ENCODE measurements at places on chromosomes 16 and 17.
A peak's percentile ranks its signal among the peaks of the same experiment; 100 is the strongest.

GRCh38 chr17:28949185-28950016, 1.9 kb downstream of the PHF12 start:
- peak; percentile 69 for DNase-seq

GRCh38 chr17:72388765-72389473, 268.1 kb downstream of the SOX9 start:
- no peak for DNase-seq

DNA sequence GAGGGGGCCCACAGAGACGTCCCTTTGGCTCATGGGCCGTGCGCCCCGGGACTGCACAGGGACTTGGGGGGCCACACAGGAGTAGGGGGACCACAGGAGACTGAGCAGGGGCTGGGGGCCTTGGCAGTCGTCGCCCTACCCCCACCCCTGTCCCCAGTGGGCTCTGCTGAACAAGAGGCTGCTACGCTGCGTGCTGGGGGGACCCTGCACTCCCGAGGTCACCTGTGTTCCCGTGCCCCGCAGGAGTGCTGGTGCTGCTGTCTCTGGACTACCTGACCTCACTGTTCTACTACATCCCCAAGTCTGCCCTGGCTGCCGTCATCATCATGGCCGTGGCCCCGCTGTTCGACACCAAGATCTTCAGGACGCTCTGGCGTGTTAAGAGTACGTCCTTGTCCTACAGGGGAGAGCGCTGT, 14.4 kb upstream of the RNF213 start:
- no peak for DNase-seq

- DNase-seq, result no peak
Measured at GRCh38 chr16:81967358-81967757, 43.9 kb downstream of the SDR42E1 start.

DNA sequence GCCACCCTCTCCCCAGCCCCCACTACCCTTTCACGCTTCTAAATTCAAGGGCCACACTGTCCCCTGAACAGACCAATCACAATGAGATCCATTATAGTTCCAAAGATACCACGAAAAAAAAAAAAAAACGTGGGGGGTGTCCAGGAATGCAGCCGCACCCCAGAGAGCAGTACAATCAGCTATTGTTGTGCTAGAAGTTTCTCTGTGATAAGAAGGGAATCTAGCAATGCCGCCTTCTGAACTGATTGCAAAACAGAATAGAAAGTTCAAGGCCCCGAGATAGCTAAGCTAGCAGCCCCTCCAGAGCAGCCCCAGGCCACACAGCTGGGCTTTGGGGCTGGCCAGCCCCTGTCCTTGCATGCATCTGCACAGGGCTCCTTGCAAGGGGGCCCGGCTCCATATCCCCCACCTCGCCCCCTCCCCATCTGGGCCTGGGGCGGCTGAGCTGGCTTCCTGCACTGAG, 86.9 kb upstream of the CBX4 start:
- peak; percentile 24 for DNase-seq

GRCh38 chr17:59838052-59838916, 54.5 kb downstream of the TUBD1 start:
- DNase-seq, result peak; percentile 77

- no peak for DNase-seq
Measured at GRCh38 chr16:89506791-89507191, 1.4 kb upstream of the SPG7 start.

DNA sequence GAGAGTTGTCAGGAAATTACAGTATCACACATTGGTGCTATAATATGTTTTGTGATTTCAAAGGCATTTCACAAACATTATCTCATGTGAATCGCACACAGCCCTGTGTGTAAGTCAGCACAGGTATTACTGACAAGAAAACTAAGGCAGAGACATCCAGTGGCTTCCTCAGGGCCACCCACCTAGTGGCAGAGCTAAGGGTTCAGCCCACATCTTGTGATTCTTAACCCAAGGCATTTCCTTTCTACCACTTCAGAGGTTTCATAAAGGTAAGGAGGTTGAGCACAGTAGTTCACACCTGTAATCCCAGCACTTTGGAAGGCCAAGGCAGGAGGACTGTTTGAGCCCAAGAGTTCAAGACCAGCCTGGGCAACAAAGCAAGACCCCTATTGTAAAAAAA, 58.2 kb downstream of the STX8 start:
- DNase-seq, result no peak

GRCh38 chr17:164303-165235, 16.9 kb downstream of the DOC2B start:
- no peak for DNase-seq

DNA sequence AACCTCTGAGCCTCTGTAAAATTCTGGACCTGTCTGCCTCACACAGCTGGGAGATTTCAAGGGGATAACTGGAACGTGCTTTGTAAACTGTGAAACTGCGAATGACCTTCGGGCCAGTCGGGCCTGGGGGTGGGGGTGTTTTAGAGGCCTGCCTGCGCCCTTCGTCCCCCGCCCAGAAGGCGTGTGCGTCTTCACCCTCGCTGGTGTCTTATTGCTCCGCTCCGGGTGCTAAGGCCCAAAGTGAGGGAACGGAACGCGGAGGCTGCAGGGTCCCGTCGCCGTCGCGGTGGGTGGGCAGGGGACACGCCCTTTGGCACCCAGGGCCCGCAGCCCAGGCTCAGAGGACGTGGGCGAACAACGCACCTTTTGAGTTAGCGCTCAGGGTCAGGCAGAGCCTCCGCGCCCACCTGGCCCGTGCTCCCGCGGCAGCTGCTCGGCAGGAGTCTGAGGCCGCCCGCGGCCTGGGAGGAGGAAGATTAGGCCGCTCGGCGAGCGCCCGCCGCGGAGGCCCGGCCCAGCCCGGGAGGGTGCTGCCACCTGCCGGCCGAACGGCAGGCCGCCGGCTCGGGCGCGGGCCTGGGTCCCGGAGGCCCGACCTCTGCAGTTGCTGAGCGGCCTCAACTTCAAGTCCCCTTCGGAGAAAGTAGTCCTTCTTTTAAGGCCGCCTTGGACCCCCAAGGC, 29.7 kb downstream of the DCAKD start:
- peak; percentile 84 for DNase-seq

DNA sequence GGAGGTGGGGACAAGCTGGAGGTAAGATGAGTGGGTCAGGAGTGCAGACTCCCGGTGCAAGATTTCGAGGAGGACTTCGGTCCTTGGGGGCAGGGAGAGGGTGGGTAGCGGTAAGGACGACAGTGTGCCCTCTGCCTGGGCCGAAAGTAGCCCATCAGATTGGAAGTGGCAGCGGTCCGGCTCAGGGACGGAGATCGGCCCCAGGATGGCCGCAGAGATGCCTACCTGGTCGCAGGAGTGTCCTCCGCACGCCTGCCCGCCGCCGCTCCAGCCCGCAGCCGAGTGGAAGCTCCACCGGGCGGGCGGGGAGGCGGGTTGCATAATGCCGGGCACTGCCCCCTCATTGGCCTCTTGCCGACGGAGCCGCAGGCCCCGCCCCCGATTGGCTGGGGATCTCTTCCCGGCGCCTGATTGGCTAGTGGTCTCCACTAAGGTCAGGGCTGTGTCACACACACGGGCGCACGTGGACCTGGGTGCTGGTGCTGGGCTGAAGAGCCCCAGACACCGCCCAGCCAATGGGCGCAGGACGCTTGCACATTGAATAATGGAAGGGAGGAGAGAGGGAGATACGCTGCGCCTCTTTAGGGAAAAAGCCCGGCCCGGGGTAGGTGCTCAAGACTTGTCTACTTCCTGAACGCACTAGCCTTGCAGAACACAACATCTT, at the start of gene PER1:
PER1 (minus strand) TSS at position 293 of the 664 bp plus-strand sequence. CDS start 1,698 bp downstream, outside the sequence.
- peak; percentile 94 for DNase-seq

DNA sequence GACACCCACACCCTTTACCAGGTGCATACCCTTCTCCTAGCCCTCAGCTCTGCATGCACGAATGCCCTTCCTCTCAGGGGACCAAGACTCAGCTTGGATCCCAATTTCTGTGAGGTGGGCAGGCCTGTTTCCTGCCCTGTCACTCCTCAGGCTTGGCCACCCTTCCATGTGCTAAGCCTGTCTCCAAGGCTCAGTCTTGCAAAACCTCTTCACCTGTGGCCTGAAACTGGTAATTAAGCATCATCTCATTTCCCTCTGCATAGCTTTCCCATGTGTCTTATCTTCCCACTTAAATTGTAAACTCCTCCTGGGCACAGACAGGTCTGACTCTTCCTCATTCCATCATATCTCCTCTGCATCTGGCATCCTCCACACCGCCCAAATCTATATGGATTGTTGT, 31.0 kb upstream of the SMPD3 start:
- no peak for DNase-seq

DNA sequence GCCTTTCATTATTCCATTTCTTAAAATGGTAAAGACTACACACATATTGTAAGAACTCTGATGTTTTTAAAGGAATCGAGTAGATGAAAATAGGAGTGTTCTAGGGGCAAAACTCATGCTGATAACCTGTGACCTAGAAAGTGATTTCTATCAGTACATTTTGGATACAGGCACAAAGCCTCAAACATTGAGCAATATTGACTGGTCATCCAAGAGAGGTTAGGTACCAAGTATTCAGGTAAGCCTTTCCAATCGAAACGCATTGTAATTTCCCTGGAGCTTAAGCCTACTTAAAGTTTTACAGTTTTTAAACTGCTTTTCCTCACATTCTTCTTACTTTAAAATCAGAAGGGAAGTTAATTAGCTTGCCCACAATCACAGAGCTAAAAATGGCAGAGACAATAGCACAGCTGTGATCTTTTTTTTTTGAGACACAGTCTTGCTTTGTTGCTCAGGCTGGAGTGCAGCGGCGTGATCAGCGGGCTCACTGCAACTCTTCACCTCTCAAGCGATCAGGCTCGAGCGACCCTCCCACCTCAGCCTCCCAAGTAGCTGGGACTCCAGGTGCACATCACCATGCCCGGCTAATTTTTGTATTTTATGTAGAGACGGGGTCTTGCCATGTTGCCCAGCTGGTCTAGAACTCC, 3.3 kb downstream of the GOT2 start:
- DNase-seq, result no peak

DNA sequence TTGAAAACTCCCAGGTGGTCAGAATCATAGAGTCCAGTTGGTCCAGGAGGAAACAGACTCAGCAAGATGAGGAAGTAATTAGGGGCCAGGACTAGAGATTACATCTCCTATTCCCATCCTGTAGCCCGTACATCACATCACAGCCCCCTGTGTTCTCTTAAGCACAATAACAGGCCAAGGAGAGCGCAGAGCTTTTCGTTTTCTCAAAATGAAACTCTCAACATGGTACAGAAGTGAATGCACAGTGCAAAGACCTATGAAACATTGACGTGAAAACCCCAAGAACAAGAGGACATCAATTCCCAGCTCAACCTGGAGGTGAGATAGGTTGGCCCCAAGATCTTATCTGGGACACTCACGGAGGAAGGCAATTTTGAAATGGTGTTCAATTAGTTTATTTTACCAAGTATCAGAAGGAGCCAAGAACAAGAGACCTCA, 9.0 kb downstream of the PIK3R5 start:
- no peak for DNase-seq

GRCh38 chr17:78998311-78999055, 11.1 kb downstream of the CANT1 start:
- no peak for DNase-seq
